ENCODE measurements at places on chromosomes 7 and 10. TPM values are rescaled to one million over a fixed set of nuclear protein-coding genes. Genes with fewer than 3 reads are reported as not detected.
A peak's percentile ranks its signal among the peaks of the same experiment; 100 is the strongest.

OGDHL gene
- total RNA-seq, result 16.3 TPM

SLC26A3 gene
- 0.54 TPM for total RNA-seq

YKT6 gene
- 84.8 TPM for total RNA-seq

RRP12 gene
- 67.0 TPM for total RNA-seq

GOLGA7B gene
- total RNA-seq, result 1.0 TPM

ADAM22 gene
- total RNA-seq, result 10.0 TPM

DLX5 gene
- not detected for total RNA-seq

SUMF2 gene
- total RNA-seq, result 173 TPM

SFXN2 gene
- 22.9 TPM for total RNA-seq

FAM241B gene
- 18.0 TPM for total RNA-seq

STEAP2 gene
- total RNA-seq, result 13.4 TPM

DNA sequence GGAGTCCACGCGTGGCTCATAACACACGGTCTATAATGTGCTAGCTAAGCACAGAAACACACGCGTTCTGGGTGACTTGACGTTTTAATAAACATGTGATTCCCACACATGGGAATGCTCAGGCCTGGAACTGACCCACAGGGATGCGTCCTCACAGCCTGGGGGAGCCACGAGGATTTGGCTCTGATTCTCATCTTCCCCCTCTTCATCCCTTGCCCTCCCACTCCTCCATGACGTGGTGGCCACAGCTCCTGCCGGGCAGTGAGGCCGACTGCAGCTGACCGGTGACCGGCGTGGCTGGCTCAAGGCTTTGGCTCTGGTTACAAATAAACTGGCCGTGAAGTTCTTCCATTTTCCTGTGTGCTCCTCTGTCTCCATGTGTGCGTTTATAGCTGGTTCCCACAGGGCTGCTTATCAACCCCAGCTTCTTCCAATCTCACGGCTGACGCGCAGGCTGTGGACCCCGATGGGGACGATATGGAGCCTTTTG, 40.9 kb upstream of the KLF6 start:
- no peak for DNase-seq

DNA sequence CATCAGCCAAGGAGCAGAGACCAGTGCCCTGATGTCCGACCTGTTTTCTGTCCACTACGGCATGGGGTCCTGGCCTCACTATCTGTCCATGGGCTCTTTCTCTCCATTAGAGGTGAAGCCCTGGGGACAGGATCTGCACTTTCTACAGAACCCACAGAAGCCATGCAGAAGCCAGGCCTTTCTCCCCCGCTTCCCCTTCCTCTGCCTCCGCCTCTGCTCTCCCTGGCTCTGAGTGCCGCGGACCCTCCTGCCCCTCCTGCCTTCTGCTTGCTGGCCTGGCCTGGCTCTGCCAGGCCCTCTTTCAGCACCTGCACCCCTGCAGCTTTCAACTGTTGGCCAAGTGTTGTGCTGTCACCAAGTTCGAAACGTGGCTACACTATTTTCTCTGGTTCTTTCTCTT, 439.8 kb upstream of the ZMIZ1 start:
- no peak for DNase-seq

GRCh38 chr10:77173615-77174461, 463.8 kb downstream of the KCNMA1 start:
- peak; percentile 66 for DNase-seq

DNA sequence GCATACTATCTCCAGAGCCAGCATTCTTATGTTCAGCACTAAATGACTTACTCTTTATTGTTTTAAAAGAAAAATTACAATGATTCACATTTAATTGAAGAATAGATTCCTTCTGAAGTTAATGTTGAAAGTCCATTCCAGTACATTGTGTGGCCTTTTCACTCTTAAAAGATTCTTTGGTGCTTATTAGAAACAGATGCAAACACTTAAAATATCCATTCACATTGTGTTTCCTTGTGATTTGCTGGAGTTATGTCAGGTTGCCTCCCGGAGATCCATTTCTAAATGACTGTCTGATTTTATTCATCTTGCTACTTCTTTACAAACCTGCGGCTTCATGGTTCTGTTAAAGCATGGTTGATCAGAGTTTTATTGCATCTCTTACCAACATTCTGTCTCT, 152.8 kb downstream of the FOXP2 start:
- DNase-seq, result no peak

DNA sequence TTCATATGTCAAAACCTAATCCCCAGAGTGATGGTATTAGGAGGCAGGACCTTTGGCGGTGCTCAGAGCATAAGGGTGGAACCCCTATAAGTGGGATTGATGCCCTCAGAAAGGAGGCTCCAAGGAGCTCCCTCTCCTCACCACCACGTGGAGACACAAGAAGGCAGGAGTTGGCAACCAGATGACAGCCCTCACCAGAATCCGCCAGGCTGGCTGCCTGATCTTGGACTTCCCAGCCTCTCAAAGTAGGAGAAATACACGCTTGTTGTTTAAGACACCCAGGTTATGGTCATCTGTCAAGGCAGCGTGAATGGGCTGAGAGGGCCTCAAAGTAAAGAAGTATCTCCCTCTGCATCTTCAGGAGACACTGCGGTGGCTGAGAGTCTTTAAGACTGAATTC, 187.7 kb downstream of the TNS3 start:
- DNase-seq, result no peak

- DNase-seq, result no peak
These were observed 230.6 kb downstream of the TWIST1 start for GRCh38 chr7:18886832-18887231.

- DNase-seq, result no peak
These were observed 541.8 kb downstream of the INHBA start for GRCh38 chr7:41161041-41161587.

DNA sequence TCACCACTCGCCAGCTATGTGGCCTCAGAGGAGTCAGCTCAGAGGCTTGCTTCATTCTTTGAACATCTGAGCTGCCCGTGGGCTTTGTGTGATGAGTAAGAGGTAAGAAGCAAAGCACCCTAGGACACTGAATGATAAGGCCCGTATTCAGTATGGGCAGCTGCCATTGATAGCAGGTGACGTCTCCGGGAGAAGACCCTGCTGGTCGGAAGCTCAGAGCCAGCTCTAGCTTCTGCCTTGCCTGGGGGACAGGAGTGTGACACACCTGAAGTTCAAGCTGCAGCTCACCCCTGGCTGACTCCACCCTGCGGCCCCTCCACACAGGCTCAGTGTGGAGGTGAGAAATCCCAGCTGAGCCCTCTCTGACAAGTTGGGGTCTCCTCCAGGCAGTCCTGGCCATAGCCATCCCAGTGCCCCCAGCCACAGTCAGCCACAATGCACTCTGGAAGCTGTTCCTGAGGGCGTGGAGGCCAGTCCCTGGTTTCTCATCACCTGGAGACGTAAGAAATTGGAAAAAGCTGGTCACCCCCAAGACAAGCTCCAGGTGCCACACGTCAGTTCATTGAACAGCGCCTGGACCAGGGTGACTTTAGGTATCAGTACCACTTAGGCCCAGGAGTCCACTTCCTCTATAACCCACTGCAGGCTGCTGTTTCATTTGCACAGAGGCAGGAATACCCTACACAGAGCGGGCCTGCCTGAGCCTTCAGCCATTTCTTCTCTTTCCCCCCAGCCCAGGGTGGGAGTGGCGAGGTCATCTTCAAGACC, 164.9 kb upstream of the RHEB start:
- DNase-seq, result no peak

DNA sequence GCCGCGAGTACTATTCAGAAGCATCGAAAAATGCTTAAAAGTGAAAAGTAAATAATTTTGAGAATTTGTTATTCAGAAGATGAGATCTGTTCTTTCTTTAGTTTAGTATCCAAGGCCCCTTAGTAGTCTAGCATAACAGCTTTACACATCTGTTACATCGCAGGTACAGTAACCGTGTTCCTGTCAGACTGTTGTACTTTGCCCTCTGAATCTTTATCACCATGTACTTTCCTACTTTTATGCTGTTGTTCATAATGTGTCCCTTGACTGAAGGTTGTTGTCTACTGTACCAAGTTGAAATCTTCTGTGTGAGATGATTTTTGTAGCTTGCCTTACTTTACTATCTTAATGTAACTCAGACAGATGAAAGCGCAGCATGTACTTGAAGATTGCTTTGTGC, 38.3 kb downstream of the WAC start:
- DNase-seq, result no peak

DNA sequence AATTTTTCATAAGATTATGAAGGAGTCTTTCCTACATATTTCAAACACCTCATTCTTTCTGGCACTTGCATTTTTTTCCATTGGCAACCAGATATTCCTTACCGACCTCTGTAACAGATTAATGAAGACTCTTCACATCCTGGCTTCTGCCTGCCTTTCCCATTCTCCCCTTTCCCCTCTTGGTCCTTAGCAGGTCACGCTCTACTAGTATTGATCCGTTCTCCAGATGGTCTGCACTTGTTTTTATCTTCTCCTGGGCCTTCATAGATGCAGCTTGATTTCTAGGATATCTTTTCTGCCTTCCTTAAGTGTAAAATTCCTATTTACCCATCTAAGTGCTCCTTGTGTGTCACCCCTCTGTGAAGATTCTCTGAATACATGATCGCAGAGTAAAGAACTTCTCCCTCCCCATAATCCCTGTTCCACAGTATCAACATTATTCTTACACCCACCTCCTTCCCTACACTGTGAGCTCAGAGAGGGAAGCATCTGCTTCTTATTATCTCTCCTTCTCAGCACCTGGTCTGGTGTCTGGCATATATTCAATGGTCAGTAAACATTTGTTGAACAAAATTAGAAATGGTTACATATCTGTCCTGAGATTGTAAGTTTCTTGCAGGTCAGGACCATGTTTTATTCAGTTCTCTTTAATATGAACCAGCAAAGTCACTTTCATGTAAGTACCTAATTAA, 654.2 kb downstream of the REEP3 start:
- DNase-seq, result no peak

GRCh38 chr7:158015403-158016179, 572.0 kb downstream of the PTPRN2 start:
- DNase-seq, result no peak

DNA sequence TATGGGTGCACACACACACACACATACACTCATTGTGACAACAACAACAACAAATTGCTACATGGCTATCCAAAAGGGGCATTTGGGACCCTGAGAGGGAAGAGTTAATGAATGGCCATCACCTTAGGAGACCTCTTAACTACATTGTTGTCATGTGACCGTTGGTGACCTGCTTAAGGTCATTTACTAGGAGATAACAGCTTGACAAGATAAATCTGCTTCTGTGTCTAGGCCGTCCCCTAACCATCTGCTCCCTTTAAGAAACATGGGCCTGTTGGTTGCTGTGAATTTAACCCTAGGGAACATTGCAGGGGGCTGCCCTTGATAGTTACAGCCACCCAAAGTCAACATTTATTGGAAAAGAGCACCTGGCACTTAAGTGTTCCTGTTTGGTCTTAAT, 29.7 kb downstream of the C1QL3 start:
- DNase-seq, result no peak

DNA sequence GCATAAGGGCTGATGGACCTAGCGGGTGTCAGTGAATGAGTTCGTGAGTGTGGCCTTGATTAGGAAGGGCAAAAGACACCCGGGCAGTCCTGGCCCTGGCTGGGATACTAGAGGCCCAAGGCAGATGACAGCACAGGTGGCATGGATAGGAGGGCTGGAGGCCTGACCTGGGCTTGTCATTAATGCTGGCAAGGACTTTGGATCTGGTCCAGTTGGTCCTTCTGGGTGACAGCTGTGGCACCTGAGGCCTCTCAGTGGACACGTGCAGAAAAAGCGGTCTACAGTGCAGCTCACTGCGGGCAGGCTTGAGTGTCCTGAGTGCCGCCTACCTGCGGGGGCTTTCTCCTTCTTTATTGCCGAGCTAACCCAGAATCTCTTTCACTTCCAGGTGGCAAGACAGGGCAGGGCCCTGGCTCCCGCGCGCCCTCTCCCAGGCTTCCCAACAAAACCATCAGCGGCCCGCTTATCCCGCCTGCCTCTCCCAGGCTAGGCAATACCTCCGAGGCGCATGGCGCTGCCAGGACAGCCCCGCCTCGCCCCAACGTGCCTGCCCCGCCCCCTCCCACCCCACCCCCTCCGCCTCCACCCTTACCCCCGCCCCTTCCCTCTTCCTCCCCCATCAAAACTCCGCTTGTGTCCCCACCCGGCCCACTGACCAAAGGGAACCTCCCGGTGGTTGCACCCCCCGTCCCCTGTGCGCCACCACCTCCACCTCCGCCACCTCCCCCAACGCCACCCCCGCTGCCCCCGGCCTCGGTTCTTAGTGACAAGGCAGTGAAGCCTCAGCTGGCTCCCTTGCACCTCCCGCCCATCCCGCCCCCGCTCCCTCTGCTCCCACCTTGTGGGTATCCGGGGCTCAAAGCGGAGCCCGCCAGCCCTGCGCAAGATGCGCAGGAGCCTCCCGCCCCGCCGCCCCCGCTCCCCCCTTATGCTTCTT, 77.4 kb downstream of the WIPF3 start:
- DNase-seq, result no peak

- no peak for DNase-seq
These were observed 48.8 kb downstream of the DLD start for GRCh38 chr7:107939573-107940489.

DNA sequence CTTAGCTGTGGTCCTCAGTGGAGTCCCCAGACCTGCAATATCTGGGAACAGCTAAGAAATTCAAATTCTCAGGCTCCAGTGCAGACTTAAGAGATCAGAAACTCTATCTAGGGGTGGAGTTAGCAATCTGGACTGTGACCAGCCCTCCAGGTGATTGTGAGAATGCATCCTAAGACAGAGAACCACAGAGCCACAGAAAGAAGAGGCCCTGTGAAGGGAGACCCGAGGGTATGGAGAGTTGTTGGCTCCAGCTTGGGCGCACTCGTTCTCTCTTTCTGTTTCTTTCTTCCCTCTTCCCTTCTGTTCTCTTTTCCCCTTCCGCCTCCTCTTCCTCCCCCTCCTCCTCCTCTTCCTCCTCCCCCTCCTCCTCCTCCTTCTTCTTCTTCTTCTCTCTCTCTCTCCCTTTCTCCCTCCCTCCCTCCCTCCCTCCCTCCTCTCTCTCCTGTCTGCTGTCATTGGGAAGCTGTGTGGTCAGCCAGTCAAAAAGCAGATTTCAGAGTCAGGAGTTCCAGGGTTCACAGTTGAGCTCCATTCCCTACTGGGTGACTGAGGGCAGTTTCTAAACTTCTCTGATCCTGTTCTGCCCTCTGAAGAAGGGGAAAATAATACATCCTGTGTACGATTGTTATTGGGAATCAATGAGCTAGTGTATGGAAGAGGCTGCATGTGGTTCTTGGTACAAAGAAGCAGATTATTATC, 62.1 kb upstream of the STEAP1B start:
- no peak for DNase-seq

DNA sequence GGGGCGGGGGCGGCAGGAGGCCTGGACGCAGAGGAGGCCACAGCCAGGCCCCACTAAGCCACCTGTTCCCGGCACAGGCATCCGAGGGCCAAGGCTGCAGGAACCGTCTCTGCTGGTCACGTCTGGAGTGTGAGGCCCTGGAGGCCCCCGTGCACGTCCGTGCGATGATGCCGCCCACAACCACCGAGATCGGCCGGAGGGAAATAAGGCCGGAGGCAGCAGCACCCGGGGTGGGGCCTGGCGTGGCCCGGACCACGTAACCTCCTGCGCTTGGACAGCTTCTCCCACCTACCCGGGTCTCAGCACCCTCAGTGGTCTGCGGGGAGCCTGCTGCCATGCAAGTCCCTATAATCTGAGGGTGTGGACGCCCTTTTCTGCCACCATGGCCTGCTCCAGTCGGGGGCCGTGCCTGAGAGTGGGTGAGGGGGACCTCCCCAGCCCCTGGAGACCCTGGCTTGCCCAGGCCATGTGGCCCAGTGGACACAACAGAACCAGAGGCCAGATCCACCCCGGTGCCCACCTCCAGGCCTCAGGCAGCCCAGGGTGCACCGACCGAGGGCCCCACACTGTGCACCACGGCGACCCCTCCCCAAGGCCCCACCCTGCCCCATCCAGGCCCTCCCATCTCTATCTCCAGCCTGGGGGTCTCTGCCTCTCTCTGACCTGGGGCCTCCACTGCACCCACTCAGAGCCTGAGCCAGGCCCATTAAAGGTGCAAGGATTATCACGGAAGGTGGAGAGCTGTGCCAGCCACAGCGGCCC, 83.1 kb downstream of the PDGFA start:
- no peak for DNase-seq
